ENCODE measurements at places on chromosomes 7 and 10. TPM values are rescaled to one million over a fixed set of nuclear protein-coding genes. Genes with fewer than 3 reads are reported as not detected.

Gene MBLAC1
- 2.4 TPM for total RNA-seq

Gene TBC1D12
- 20.5 TPM for total RNA-seq

Gene ABCC2
- total RNA-seq = 0.79 TPM

- DNase-seq = no peak
Observed at GRCh38 chr10:117441361-117441760, 66.1 kb upstream of the PDZD8 start.

DNA sequence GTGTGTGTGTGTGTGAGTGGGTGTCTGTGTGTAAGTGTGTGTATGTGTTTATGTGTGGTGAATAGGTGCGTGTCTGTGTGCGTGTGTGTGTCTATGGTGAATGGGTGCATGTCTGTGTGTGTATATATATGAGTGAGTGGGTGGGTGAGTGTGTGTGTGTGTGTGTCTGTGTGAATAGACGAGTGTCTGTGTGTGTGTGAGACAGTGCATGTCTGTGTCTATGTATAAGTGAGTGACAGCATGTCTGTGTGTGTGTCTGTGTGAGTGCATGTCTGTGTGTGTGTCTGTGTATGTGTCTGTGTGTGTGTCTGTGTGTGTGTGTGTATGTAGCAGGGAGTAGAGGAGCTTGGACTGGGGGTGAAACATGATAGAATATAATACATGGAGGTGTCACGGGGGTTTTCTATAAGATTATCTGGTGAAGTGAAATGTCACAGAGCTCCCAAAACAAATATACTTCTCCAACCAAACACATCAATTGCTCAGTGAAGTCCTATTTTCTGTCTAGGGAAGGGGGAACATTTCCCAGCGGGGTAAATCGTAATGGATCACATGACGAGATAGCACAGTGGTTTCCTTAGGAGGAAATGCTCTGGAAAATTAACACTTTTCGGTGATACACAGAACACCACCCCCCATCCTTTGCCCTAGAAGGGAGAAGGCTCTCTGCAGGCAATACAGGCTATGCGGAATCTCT lies 723.3 kb upstream of the CELF2 start:
- no peak for DNase-seq

GRCh38 chr10:69481305-69481704 lies 30.0 kb downstream of the TSPAN15 start:
- peak; percentile 87 for DNase-seq

Gene GCK
- not detected for total RNA-seq

GRCh38 chr7:78090616-78091015 lies 292.0 kb downstream of the PHTF2 start:
- no peak for DNase-seq

- DNase-seq = no peak
Observed at GRCh38 chr7:66928388-66928787, 7.4 kb downstream of the TMEM248 start.

Gene SMARCD3
- total RNA-seq = 0.85 TPM

DNA sequence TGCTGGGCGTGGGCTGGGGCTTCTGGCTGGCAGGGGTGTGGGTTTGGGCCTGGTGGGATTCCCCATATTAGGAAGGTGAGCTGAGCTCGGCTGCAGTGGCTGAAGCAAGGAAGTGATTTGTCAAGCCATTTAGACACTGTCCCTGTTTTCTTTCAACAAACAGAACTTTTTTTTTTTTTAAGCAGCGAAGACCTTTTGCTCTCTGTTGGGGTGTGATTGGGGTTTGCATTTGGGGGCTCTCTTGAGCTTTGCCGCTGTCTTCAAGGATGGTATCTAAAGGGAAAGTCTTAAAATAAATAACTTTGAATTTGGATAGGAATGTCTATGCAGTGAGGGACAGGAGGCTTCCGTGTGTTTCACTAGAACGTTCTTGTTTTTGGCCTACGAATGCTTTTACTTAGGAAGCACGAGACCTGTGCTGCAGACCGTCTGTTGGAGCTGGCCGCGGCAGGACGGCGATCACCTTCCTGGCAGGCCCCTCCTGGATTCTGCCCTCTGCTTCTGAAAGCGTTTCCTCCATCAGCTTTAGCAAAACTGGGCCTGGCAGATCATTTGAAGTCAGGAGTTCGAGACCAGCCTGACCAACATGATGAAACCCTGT lies 43.9 kb downstream of the FOXK1 start:
- peak; percentile 65 for DNase-seq

- DNase-seq = no peak
Observed at GRCh38 chr7:99953649-99954048, 22.2 kb downstream of the AZGP1 start.

- no peak for DNase-seq
Observed at GRCh38 chr7:14377646-14378266, 388.3 kb upstream of the ETV1 start.

DNA sequence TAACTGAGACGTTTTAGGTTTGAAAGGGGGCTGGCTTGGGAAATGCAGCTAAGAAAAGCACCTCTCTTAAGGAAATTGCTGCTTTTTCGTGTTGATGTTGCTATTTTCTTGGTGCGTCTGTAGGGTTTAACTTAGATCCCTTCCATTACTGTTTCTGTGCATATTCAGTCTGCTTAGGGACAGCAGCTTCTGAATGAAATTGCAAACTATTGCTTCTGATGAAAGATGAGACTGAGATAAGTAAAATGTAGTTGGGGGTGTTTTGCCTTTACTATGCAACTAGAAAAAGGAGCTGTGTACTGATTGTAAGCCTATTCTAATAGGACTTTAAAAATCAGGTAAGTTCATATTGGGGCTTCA lies 772 bp downstream of the HDAC9 start:
- no peak for DNase-seq

Gene MGMT
- total RNA-seq = 18.7 TPM

GRCh38 chr10:105253515-105254212 lies 612.6 kb downstream of the SORCS3 start:
- no peak for DNase-seq

Gene SHH
- not detected for total RNA-seq

DNA sequence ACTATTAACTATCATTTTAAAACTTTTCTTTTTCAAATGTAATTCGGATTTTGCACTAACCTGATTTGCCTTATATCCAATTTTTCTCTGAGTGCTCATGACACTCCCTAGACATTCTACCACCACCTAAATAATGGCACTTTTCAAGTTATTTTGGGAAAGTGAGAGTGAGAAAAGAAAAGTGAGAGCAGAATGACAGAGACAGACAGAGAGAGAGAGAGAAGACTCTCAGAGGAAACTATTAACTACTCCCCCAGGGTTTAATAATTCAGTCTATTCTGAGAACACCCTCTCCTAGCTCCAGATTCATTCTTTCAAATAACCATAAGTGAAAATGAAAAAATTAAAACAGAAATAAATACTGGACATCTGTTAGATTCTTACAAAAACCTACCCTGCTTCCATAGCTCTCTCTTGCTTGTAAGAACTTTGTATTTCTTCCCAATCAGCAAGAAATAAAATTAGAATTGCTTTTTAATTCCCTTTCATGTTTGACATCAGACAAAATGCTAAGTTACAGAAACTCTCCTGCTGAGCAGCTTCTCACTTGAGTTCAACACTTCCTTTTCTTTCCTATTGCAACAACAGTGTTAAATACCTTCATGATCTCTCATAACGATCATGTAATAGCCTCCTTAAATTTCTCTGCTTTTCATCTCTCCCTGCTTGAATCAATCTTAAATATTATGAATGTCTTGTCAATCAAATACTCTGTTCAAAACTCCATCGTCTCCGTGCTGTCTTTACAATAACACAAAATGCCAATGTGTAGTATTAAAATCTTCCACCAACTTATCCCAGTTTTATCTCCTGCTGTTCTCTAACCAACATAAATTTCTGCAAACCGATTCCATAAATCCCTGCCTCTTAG lies 191.7 kb downstream of the SEMA3E start:
- no peak for DNase-seq

GRCh38 chr10:89032141-89032891 lies 41.7 kb downstream of the FAS start:
- DNase-seq = peak; percentile 74

Gene LAMB1
- total RNA-seq = 583 TPM

All from dermis blood vessel endothelial cell (primary cell).